ENCODE measurements at places on chromosomes 4 and X.

DNA sequence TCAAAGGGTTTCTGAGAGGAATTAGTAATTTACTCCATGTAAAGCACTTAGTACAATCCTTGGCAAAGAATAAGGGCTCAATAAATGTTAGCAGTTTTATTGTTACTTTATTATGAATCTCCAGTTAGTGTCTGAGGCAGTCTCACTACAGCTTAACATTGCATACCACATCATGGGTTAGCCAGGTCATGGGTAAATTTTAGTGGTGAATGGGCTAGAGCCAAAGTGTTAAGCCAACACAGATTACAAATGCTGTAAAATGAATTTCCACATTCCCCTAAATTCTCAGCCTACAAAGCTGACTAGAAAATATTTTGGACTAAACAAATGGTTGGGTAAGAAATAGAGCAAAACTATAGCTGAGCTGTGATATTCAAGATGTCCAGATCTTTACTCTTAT lies 72.4 kb downstream of the NRK start:
- DNase-seq: no peak

- DNase-seq: peak; percentile 66
These were observed 89.5 kb downstream of the OR13H1 start for GRCh38 chrX:131633285-131633917.

DNA sequence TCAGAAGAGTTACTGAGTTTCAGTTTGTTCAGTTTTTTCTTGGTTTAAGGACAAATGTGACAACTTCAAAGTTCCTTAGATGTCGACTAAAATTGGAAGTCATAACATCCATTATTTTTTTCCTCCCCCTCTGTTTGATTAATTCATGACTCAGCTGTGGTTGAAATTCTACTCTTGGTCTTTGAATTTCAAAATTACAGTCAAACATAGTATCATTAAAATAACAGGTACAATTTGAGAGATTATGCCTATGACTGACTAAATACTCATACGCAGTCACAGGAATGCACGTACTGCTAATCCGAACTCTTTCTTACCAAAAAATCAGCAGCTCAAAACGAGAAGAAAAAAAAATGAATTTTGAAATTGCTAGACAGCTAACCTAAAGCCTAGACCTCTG lies 1434.8 kb downstream of the RAPGEF2 start:
- DNase-seq: no peak

DNA sequence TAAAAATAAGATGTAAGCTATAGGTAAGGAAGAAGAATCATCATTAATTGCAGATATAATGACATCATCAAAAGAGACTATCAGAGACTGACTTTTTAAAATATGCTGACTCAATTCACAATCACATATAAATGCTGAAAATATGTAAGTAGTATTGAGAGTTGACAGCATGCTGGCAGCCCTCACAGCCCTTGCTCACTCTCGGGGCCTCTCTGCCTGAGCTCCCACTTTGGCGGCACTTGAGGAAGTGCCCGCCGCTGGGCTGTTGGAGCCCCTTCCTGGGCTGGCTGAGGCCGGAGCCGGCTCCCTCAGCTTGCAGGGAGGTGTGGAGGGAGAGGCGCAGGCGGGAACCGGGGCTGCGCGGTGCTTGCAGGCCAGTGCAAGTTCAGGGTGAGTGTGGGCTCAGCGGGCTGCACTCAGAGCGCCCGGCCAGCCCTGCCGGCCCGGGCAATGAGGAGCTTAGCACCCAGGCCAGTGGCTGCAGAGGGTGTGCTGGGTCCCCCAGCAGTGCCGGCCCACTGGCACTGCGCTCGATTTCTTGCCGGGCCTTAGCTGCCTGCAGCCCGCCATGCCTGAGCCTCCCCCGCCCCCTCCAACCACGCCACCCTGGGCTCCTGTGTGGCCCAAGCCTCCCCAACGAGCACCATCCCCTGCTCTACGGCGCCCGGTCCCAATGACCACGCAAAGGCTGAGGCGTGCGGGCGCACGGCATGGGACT lies 68.9 kb downstream of the RAB28 start:
- DNase-seq: peak; percentile 37

DNA sequence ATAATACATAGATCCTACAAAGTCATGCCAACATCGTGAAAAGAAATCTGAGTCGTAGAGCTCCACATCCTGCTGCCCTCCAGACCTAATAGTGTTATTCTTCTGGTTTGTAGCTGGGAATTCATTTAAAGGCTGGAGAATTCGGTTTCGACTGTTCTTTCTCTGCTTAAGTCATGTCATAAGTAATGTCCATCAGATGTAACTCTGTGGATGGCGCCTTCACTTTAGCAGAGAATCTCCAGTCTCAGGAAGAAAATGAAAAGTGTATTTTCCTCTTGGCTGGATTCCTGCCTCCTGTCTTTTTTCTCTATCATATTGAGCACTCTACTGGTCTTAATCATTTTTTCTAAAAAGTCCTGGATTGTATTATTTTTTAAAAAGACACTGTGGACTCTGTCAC lies 117.0 kb downstream of the PALLD start:
- DNase-seq: peak; percentile 34
